A549 treated with GW870086 at 1 μM for 4 hours (cell line): ENCODE measurements at places on chromosomes 12 and 14. TPM values are rescaled to one million over a fixed set of nuclear protein-coding genes. Genes with fewer than 3 reads are reported as not detected.

Gene CFAP251
- 1.4 to 2.3 TPM (median 1.5 TPM) in 5 replicates for total RNA-seq

Gene NEUROD4
- total RNA-seq: not detected in 5 replicates

Gene PDZRN4
- 0.05 TPM in 1 of 5 replicates, not detected in the others for total RNA-seq

Gene DYNC1H1
- total RNA-seq: 207 to 246 TPM (median 219 TPM) in 5 replicates
